ENCODE measurements at places on chromosomes 6 and 20.
A peak's percentile ranks its signal among the peaks of the same experiment; 100 is the strongest.

- peak; percentile 68 for DNase-seq
Observed at GRCh38 chr6:20180935-20181334, 31.3 kb downstream of the MBOAT1 start.

- DNase-seq, result no peak
Observed at GRCh38 chr20:1887321-1887720, 7.9 kb upstream of the SIRPA start.

DNA sequence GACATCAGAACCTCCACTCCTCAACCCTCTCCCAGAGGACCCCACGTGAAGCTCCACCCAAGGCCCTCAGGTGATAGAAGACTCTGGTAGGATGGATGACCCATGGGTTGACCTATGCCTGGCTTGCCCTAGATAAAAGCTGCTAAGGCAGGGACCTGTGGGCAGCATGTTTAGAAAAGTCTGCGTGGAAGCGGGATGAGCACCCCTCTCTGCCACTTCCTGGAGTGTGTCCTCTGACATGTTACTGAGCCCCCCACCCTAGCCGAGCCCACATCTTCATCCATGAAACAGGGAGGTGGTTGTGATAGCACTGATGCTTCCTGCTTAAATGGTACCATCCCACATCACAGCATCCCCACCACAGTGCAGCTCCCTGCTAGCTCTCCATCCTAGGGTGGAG, 21.8 kb downstream of the MOCS1 start:
- no peak for DNase-seq

DNA sequence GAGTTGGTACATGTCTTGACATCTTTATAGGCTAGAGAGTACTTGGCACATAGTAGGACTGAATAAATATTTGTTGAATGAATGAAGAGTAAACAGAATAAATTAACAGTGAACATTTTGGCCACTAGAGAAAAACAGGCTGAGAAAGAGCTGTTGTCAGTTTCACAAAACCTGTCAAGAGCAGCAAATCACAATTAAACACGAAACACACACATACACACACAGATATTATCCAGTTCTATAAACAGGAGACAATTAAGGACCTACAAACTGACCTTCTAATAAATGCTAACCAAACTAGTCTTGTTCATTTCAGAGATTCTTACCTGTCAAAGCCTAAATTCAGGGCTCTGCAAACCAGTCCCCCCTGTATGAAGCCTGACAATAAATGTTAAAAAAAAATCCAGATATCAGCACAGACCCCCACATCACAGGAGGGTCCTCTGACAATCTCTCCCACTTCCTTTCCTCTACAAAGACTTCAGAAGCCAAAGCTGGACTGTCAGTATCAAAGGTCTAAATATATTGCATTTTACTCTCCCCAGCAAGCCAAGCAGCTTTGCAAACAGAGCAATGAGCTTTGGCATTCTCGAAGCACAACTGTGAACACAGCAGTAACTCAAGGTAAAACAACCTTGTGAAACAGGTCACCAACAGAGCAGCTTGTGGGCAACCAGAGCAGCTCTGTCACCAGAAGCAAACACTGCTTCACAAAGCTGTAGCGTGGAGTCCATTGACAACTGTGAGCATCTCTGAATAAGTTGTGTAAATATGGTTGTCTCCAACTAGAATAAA, 229.9 kb downstream of the TBXT start:
- DNase-seq, result no peak

DNA sequence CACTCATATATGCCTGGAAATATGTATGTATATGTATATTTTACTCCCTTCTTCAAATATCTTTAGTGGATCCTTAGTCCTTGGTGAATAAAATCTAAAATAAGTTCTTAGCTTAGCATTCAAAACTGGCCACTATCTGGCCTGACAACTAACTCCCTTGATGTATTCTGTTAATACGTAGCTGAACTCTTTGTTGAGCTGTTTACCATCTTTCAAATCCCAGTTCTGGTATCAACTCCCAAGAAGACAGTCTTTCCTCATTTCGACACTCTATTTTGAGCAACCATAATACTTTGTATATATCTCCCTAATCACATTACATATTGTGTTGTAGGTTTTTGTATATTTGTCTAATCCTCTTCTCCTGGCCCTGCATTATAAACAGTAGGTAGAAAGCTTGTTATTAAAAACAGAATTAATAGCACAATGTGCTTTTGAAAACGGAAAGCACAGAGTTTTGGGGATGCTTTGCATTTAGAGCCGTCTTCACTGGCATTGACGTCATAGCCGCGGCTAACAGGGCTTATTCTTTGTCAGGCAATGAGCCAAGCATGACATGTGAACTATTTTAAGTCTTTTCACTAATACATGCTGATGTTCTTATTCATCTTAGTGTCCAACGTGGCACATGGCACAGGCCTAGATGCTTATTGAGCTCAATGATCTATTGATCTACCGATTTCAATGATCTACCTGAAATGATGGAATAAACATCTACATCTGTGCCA, 47.2 kb upstream of the CCN2 start:
- no peak for DNase-seq
